ENCODE measurements at places on chromosomes 5 and 9.
A peak's percentile ranks its signal among the peaks of the same experiment; 100 is the strongest.

- no peak for DNase-seq
These were observed 9.5 kb downstream of the AQP3 start for GRCh38 chr9:33437898-33438297.

- DNase-seq = peak; percentile 91
These were observed 60.2 kb upstream of the TBC1D2 start for GRCh38 chr9:98315551-98316060.

DNA sequence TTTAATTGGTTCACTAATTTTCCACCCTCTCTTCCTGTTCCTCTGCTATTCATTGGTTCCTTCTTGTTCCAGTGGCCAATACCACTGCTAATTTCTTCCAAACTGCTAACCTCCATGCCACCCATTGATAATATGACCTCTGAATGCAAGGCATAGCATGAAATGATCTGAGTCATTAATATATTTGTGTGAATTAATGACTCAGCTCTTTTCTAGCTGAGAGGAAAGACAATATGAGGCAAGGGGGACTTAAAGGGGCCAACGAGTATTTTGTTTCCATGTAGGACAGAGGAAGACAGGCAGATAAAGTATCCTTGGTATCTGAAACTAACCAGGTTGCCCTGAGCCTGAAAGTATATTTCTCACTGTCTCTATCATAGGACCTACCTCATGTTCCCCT lies 154.3 kb upstream of the BRINP1 start:
- no peak for DNase-seq

- DNase-seq = no peak
These were observed 331.9 kb upstream of the RFX3 start for GRCh38 chr9:3857673-3858072.

GRCh38 chr5:174751154-174752000 lies 27.0 kb downstream of the MSX2 start:
- peak; percentile 53 for DNase-seq

DNA sequence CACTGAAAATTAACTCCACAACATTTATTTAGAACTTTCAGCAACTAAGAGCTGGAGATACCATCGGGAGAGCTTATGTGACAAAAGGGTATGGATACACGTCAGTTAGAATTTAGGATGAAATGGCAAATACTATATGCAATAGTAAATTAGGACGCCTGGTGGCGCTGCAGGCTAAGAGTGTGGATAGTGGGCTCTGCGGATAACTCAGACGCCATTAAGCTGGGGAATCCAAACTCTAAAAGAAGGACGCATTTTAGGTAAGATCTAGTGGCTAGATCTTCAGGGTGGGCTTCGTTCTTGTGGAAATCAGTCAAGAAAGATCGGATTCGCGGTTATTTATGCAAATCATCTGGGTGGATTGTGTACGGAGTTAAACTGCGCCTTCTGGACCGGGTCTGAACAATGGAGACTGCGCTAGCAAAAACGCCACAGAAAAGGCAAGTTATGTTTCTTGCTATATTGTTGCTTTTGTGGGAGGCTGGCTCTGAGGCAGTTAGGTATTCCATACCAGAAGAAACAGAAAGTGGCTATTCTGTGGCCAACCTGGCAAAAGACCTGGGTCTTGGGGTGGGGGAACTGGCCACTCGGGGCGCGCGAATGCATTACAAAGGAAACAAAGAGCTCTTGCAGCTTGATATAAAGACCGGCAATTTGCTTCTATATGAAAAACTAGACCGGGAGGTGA lies at the start of gene PCDHB5:
PCDHB5 (plus strand) TSS at position 177 of the 688 bp plus-strand sequence; CDS start at position 406, 229 bp downstream.
- peak; percentile 65 for DNase-seq

DNA sequence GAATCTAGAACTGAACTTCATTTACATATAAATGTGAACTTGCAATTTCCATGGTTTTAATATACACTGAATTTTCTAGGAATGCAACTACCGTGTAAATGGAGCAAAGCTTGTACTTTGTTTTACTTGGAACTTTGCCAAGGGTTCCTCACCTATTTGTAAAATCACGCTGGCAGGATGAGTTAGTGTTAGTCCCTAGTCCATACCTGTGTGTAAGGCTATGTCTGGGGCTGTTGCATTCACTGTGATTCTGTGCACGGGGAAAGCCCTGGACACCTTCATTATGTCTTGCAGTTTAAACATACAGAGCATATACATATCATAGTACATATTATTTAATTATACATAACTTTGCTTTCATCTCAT lies 119.9 kb downstream of the PAX5 start:
- DNase-seq = no peak

Data from urothelium cell line (cell line).